ENCODE measurements at places on chromosomes 5 and 9. TPM values are rescaled to one million over a fixed set of nuclear protein-coding genes. Genes with fewer than 3 reads are reported as not detected.

Gene IL9
- total RNA-seq, result not detected

Gene SRD5A1
- 18.1 TPM for total RNA-seq

Gene PAIP1
- total RNA-seq, result 172 TPM

Gene SV2C
- total RNA-seq, result not detected

Gene SPINK1
- total RNA-seq, result not detected

- no peak for DNase-seq
These were observed 8.1 kb upstream of the SLC38A9 start for GRCh38 chr5:55720188-55720703.

GRCh38 chr5:63128018-63128417 lies 549.4 kb downstream of the LRRC70 start:
- no peak for DNase-seq

DNA sequence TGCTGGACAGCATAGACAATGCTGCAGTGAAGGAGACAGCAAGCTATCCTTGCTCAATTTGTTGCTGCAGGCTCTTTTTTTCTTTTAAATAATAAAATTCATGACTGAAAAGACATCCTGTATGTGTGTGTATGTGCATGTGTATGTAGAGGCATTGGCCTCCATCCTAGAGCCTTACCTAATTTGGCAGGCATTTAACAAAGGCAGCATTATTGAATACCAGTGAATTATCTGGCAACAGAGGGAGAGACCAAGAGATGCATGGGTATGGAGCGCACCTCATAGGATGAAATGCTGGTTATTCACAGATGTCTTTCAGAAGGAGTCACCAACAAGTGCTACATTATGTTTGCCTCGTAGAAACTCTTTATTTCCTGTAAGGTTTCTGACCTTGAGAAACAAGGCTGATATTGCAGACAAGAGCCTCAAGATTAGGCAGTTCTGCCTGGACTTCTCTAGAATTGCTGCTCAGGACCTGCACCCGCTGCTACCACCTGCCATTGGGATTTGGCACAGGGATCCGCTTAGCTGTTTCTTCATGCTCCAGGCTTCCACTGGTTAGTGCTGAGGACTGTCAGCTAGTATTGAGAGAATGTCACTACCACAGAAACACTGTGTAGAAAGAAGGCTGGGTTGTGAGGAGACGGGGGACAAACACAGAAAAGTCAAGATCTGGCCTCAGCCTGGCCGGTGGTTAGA lies 247.7 kb upstream of the RFX3 start:
- no peak for DNase-seq

GRCh38 chr9:123509646-123510045 lies 153.6 kb downstream of the CRB2 start:
- no peak for DNase-seq

GRCh38 chr9:6759185-6759977 lies 1.6 kb downstream of the KDM4C start:
- peak; percentile 55 for DNase-seq

DNA sequence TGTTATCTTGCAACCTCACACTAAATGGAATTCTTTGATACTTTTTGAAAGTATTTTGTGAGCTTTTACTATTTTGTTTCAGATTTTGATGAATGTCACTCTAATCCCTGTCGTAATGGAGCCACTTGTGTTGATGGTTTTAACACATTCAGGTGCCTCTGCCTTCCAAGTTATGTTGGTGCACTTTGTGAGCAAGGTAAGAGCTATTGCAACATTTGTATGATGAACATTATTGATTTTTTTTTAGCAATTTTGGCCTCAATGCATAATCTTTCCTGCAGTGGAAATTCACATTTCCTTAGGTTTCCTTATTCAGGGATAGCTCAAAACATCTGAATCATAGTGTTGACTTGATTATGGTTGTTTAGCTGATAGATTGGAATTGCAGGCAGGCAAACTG lies 76.3 kb downstream of the VCAN start:
- DNase-seq, result no peak

DNA sequence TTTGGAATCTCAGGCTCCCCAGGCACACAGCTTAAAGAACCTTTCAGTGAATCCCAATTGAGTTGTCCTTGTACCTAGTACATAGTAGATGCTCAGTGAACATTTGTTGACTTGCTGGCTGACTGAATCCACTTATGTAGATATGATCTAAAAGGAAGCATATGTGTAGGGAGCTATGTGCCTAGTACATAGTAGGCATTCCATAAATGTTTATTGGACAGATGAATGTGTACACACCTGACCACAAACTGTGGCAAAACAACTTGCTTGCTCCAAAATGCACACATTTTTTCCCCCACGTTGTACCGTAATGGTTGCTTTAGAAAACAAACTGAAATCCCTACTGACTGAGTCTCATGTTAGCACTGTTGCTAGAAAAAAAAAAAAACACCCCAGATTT lies 80.2 kb upstream of the IL12B start:
- peak; percentile 34 for DNase-seq

GRCh38 chr5:157959370-157959769 lies 100.4 kb upstream of the CLINT1 start:
- no peak for DNase-seq

All from SJSA1 (cell line).